Thoracic aorta (tissue), 2 donors: ENCODE measurements at places on chromosomes 4 and X. TPM values are rescaled to one million over a fixed set of nuclear protein-coding genes. Genes with fewer than 3 reads are reported as not detected.

The AFF2 gene
- total RNA-seq: 16.6 TPM

The NIPAL1 gene
- 2.4 TPM for total RNA-seq

The NLGN4X gene
- 2.7 TPM for total RNA-seq

The ADAM29 gene
- total RNA-seq: not detected

DNA sequence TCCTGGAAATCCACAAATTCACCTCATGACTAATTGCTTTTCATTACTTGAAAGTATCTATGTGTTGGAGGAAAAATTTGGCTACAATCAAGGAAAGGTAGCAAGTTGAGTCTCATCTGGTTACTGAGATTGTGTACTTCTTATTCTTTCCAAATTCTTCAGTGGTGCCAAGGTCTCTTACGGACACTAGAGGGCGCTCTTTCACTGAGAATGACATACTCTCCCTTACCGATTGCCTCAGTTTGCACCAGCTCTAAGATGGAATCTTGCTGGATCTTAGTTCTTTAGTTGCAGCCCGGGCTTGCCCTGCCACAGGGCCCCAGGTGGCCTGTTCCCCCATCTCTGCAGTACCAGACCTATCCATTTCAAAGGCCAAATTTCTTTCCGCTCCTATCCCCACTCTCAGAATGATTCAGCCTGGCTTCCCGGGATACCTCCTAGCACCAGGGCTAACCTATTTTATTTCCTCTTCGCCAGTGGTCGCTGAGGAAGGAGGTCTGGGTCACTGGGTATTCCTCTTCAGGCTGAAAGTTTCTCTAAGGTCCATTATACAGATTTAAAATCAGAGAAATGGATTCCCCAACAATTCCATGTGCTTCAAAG is 24.6 kb upstream of the GPR50 start:
- H3K4me3 ChIP-seq: no peak overlapping the region
- no peaks in the 10 kb centered on the region for H3K36me3 ChIP-seq
- H3K27me3 ChIP-seq: no peaks in the 10 kb centered on the region

DNA sequence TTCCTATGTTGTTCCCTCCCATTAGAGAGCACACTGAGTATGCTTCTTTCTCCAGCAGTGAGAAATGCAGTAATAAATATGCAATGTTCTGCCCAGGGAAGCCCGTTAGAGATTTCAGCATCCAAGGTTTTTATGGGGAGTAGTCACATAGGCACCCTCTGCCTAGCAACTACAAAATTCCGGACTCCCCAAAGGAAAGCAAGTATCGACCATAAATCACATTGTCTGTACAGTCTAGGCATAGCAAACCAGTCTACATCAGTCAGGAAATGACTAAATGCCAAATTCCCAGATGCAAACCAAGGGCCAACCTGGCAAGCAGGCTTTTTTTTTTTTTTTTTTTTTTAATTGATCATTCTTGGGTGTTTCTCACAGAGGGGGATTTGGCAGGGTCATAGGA is 34.8 kb downstream of the GPR101 start:
- no peaks in the 10 kb centered on the region for H3K36me3 ChIP-seq
- no peak overlapping the region for H3K4me3 ChIP-seq
- no peak overlapping the region for H3K27ac ChIP-seq
- DNase-seq: no peak

DNA sequence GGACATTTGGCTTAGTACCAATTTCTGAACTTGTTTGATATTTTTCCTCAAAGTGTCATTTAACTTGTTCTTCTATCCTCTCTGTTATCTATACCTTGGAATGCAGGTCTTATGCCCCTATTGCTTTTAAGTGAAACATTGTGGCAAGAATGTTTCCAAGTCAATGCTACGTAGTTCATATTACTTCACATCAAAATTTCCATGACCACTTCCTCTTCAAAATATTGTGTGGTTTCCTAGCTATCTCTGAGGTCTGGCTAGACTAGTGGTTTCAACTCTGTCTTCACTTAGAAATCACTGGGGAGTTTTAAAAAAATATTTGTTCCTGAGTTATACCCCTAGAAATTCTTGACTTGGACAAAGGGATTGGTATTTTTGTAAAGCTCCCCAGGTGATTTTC is 20.2 kb upstream of the RASGEF1B start:
- no peak overlapping the region for H3K4me3 ChIP-seq
- DNase-seq: no peak
- H3K27ac ChIP-seq: no peak overlapping the region
- peaks cover 8% of the 10 kb centered on the region for H3K4me1 ChIP-seq
- H3K27me3 ChIP-seq: no peaks in the 10 kb centered on the region
